ENCODE measurements at places on chromosomes 11 and 22. TPM values are rescaled to one million over a fixed set of nuclear protein-coding genes. Genes with fewer than 3 reads are reported as not detected.

- DNase-seq = no peak
Measured at GRCh38 chr11:91264481-91264880, 960.1 kb upstream of the FAT3 start.

DNA sequence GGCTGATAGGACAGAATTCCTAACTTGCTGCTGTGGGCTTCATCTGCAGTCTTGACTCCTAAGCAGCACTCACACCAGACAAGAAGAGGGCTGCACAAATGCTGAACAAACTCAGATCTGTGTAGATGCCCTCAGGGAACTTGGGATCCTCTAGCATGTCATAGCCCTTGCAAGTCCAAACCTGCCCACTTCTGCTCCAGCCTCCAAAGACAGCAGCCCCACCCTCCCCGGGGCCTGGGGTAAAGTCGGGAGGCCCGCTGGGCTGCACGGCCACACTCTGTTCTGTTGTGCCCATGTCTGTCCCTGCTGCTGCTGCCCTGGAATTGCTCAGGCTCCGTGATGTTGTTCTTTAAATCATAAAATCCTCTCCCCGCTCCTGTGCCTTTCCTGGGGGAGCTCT lies 28.3 kb downstream of the DRD2 start:
- DNase-seq = no peak

DNA sequence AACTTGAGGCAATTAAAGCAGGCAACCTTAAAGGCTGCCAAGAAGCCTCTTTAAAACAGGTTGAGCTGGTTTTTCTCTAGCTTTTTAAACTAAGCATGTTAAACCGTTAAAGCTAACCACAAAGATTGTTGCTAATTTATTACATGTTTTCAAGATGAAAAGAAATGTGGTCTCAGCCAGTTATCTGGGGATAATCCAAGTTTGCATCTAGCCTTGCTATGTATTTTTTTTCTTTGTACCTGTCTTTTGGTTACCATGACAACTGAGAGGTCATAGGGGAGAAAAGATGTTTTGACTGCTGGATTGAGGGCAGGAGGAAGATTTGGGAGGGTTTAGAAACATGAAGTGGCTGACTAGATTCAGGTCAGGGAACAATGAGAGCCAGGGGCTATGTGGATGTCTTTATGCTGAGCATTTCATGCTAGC lies 19.2 kb upstream of the PGM2L1 start:
- no peak for DNase-seq

- no peak for DNase-seq
Measured at GRCh38 chr11:123122341-123122740, 60.4 kb upstream of the HSPA8 start.

GRCh38 chr22:37259540-37260029 lies 15.5 kb upstream of the RAC2 start:
- DNase-seq = no peak

GRCh38 chr22:30763815-30764673 lies 69.4 kb downstream of the OSBP2 start:
- no peak for DNase-seq

GRCh38 chr11:73412308-73412707 lies 36.1 kb downstream of the RELT start:
- no peak for DNase-seq

The KCNJ11 gene
- 0.11 TPM for total RNA-seq

The KLHDC7B gene
- total RNA-seq = 1.7 TPM

GRCh38 chr11:9138612-9139579 lies 47.5 kb upstream of the SCUBE2 start:
- DNase-seq = no peak

The MS4A12 gene
- total RNA-seq = not detected

All from GM12878 (cell line).